ENCODE measurements at places on chromosomes 11 and 22.

- DNase-seq = peak; percentile 98
Measured at GRCh38 chr11:114295676-114296604, at the start of gene NNMT. TSS of gene NNMT (plus strand) at chr11:114296399. CDS start at chr11:114296557, 158 bp downstream.

GRCh38 chr11:8719721-8720120 is 37.1 kb downstream of the RPL27A start:
- no peak for DNase-seq

GRCh38 chr22:48795664-48796063 is 1032.0 kb downstream of the BRD1 start:
- DNase-seq = no peak

DNA sequence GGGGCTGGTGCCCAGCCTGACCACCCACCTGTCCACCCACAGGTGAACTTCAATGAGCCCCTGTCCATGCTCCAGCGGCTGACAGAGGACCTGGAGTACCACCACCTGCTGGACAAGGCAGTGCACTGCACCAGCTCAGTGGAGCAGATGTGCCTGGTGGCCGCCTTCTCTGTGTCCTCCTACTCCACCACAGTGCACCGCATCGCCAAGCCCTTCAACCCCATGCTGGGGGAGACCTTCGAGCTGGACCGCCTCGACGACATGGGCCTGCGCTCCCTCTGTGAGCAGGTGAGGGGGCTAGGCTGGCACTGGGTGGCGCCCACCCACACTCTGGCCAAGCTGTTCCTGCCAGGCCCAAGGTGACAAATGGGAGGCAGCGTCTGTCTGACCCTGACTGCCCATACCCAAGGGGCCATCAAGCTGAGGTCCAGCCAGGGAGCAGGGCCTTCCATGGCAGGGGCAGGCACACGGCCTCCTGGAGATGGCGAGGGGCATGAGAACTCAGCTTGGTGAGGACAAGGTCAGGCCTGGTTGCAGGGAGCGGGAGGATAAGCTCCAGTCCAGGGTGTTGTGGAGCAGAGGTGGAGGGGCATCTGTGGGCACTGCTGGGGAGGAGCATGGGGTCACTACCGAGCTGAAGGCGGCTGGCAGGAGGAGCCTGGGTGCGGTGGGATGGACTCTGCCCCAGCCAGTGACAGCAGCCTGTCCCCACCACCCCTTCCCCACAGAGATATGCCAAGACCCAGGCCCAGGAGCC is 77.7 kb downstream of the MORC2 start:
- DNase-seq = no peak

- peak; percentile 18 for DNase-seq
Measured at GRCh38 chr11:45658292-45658991, 7.0 kb downstream of the CHST1 start.

DNA sequence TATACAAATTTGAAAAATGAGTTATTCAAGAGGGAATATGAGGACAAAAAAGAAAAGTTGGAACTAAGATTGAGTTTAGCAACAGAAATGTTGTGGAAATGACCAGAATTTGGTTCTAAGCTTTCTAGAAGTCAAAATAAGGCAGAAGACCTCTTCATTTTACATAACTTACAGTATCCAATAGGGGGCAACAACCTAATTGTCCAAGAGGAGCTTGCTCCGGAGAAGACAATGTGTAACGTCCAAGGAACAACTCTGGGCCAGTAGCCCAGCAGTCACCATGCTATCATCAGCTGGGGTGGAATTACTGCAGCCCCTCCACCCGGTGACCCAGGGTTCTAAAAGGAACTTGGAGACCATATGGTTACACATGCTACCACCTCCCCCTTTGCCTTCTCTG is 14.1 kb downstream of the CNTF start:
- DNase-seq = no peak

GRCh38 chr11:30282289-30282631 is 40.6 kb upstream of the ARL14EP start:
- DNase-seq = no peak
